Fibroblast of pulmonary artery (primary cell): ENCODE measurements at places on chromosomes 11 and 22.

GRCh38 chr11:83612891-83613766 lies 327.0 kb upstream of the CCDC90B start:
- no peak for DNase-seq

DNA sequence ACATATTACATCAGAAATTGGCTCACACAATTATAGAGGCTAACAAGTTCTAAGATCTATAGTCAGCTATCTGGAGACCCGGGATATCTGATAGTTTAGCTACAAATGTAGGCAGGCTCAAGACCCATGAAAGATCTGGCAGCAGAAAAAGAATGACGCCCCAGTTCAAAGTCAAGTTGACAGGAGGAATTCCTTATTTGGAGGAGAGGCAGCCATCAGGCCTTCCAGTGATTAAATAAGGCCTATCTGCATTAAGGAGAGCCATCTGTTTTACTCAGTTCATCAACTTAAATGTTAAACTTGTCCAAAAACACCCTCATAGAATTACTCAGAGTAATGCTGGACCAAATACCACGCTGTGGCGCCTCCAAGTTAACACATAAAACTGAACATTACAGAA lies 1402.6 kb downstream of the FAM181B start:
- DNase-seq = no peak

DNA sequence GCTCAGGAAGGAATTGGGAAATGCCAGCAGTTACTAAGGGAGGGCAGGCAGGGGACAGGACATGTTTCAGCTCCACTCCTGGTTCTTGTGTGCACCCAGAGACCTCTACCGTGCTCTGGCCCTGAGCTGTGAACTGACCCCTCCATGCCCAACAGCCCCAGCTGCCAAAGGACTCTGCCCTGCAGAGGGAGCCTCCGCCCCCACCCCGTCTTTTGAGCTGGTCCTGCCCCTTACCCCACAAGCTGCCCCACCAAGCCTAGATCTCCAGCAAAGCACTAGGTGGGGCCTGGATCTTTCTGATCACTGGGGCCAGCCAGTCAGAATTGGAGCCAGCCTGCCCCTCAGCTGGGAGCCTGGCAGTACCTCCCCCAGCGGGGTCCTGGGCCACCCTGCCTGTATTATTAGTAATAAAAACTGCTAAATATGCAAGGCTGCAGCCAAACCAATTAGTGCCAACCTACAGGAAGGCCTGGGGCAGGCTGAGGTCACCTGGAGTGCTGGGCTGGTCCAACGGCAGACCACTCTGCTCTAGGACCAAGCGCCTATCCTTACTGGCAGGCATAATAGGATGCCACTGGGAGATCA lies 23.9 kb upstream of the DRICH1 start:
- no peak for DNase-seq

DNA sequence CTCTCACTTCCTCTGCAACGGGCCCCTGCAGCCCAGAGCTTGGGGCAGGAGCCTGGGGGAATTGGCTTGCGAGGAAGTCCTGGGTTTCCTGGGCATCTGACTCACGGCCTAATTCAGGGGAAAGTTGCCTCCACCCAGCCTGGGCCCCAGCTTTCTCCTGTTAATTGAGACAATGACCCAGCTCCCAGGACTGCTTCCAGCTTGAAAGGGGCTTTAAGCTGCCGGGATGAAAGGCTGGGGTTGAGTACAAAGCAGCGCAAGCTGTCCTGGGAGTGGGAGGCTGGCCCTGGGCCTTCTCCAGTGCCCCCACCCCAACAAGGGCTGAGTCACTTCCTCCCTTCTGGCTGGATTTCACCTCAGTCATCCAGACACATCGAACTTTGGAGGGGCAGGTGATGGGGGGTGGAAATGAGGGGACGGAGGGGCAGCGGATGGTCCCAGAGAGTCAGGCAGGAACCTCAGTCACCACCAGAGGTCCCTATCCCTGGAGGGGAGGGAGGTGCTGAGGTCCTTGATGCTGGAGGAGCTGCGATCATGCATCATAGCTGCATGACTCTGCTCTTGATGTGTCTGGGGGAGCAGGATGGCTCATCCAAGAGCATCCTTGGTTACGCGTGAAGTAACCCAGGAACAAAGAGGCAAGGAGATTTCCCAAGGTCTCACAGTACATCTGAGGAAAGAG lies 30.1 kb upstream of the OAF start:
- peak; percentile 62 for DNase-seq

GRCh38 chr22:23769321-23769965 lies 1.7 kb upstream of the CHCHD10 start:
- no peak for DNase-seq

- DNase-seq = no peak
These were observed 95.3 kb upstream of the OR9G4 start for GRCh38 chr11:56843816-56844215.

- peak; percentile 12 for DNase-seq
These were observed 45.3 kb downstream of the ZBTB44 start for GRCh38 chr11:130269326-130269943.

- no peak for DNase-seq
These were observed 15.1 kb upstream of the SMIM38 start for GRCh38 chr11:69140635-69141034.

- DNase-seq = no peak
These were observed 7.5 kb downstream of the ZC3H12C start for GRCh38 chr11:110100476-110101240.

GRCh38 chr11:78220218-78221157 lies 31.8 kb downstream of the USP35 start:
- no peak for DNase-seq

GRCh38 chr22:49544286-49544685 lies 283.4 kb downstream of the BRD1 start:
- DNase-seq = no peak

DNA sequence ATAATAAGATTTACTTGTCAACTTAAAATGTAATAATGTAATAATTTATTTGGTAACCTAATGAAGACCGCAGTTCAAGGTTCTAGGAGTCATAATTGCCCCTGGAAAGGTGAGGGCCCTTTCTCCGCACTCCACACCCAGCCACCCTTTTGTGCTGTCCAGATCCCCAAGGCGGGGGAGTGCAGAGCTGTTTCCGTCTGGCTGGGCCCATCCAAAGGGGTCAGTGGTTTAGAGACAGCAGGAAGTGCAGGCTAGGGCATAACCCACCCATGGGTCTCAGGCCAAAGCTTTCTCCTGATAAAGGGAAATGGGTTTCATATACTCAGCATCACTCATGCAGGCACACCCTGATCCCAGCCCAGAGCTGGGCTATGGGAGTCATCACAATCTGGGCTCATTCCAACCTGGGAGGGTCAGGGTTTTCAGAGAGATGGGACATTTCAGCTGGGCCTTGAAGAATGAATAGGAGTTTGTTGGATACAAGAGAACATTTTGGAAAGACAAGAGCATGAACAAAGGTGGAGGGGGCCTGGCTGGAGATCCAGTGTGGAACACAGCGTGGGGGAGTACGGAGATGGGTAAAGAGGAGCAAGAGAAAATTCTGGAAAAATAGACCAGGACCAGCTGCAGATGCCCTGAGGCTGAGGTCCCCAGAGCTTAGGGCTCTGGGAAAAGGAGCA lies 432.2 kb downstream of the TBC1D22A start:
- no peak for DNase-seq

DNA sequence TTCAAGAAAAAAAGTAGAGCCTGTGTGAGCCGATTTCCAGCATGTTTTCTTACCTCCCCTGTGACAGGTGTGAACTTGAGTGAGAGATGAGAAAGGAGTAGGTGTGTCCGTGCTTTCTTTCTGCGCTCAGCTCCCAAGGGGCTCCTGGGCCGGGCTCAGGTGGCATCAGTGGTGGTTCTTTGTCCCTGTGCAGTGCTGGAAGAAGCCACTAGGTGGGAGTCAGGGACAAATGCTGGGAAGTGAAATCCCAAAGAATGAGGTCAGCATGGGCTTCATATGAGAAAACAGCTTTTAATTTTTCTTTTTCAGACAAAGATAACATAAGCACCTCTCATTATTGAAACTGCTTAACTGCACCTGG lies 57.8 kb downstream of the PPFIBP2 start:
- peak; percentile 80 for DNase-seq

- DNase-seq = no peak
These were observed 55.6 kb downstream of the MPPED1 start for GRCh38 chr22:43467216-43467940.

- no peak for DNase-seq
These were observed 335.5 kb upstream of the CHORDC1 start for GRCh38 chr11:90558328-90558865.

GRCh38 chr22:49765091-49765771 lies 62.4 kb downstream of the BRD1 start:
- DNase-seq = no peak

GRCh38 chr11:120123946-120124345 lies 14.0 kb downstream of the TRIM29 start:
- DNase-seq = no peak

DNA sequence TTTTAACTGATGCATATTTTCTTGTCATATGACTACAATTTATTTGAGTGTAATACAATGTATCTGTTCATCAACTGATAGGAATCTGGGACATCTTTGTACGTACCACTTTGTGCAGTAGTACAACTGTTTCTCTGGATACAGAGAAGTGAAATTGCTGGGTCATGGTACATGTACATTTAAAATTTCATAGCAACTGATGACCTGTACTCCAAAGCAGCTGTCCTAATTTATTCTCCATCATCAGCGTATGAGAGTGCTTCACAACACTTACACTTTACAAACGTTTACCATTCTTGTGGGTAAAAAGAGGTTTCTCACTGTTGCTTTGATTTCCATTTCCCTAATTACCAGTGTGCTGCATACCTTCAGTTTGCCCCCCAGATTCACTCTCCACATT lies 552.8 kb upstream of the CADM1 start:
- DNase-seq = no peak

DNA sequence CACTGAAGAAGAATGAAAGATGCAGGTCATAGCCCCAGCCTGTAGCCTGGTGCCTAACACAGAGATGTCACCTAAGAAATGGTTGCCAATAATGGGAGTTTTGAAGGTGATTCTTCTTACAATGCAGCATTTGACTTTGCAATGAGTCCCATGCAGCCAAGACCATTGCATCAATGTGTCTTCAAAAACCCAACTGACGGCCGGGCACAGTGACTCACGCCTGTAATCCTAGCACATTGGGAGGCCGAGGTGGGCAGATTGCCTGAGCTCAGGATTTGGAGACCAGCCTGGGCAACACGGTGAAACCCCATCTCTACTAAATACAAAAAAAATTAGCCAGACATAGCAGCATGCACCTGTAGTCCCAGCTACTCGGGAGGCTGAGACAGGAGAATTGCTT lies 89.3 kb upstream of the ASPHD2 start:
- DNase-seq = no peak

DNA sequence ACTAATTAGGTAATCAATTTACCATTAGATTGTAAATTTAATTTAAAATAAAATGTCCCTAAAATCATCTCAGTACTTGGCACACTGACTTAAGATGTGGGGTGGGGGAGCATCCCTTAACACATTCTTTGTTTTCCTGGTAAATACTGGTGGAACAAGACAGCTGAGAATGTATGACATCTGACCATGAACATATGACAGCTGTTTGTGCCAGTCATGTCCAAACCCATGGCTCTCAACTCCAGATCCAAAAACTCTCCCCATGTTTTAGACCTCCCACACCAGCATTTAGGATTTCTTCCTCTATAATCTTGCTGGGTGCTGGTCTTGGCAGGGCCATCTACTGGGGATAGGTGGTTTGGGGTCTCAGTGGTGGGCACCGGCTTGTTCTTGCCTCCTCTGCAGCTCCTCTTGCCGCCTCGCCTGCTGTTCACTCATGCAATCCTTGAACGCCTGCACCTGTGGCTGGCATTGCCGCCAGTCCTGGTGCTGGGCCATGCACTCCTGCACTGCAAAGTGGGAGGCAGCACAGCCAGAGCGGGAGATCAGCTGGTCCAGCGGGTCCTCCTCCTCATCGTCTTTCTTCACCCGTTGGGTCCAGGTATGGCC lies 3.8 kb downstream of the COA4 start:
- DNase-seq = no peak

GRCh38 chr11:1484695-1485503 lies 1.7 kb downstream of the MOB2 start:
- DNase-seq = no peak

DNA sequence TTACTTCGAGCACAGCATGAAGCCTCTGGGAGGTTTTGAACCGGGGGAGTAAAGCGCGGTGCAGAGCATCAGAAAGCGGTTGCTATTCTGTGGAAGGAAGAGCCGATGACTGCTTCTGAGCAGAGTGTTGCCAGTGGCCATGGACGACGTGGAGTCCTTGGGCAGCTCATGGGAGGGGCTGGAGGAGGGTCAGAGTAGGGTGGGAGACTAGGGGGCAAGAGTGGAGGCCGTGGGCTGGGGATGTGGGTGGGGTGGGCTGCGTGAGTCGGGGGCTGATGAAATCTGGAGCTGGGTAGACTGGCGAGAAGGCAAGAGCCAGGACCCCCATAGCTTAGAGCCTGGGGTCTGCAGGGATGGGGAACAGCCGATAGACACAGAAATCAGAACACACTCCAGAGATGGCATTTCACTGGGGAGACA lies 40.2 kb downstream of the TBC1D22A start:
- no peak for DNase-seq

- no peak for DNase-seq
These were observed 2.0 kb upstream of the B3GAT1 start for GRCh38 chr11:134413826-134414731.

DNA sequence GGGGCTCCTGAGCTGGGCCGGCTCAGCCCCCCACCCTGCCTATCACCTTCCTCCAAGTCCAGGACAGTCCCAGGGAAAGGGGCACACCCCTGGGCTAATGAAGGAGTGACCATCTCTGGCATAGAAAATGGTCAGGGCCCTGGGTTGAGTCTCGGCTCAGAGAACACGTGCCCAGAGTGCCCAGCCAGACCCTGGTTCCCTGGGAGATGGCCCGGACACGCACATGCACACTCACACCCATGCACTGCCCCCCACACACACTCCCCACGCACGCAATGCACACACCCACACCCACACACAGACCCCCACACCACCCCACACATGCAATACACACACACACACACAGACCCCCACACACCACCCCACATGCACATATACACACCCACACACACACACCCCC lies 28.7 kb downstream of the KCNC1 start:
- DNase-seq = no peak

GRCh38 chr22:24601217-24602104 lies 1.5 kb upstream of the GGT1 start:
- DNase-seq = no peak

GRCh38 chr11:132980670-132981069 lies 551.6 kb downstream of the OPCML start:
- no peak for DNase-seq

DNA sequence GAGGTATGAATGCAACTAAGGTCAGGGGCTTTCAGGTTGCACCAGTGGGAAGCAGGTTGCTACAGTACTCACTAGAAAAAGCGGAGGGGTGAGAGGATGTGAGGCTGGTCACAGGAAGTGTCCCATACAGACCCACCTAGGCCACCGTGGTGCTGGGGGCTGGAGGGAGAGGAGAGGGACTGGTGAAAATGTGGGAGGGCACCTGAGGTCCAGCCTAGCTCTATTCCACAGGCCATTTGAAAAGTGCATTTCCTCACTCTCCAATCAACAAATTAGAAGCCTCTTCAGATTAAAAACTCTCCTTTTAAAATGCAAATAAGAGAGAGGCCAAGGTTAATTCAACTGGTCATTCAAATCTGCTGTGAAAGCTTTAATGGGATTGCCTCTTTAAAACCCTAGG lies 38.6 kb upstream of the NCAM1 start:
- DNase-seq = no peak
